Pancreas (tissue), 10 donors: ENCODE measurements at places on chromosomes 4 and X.

DNA sequence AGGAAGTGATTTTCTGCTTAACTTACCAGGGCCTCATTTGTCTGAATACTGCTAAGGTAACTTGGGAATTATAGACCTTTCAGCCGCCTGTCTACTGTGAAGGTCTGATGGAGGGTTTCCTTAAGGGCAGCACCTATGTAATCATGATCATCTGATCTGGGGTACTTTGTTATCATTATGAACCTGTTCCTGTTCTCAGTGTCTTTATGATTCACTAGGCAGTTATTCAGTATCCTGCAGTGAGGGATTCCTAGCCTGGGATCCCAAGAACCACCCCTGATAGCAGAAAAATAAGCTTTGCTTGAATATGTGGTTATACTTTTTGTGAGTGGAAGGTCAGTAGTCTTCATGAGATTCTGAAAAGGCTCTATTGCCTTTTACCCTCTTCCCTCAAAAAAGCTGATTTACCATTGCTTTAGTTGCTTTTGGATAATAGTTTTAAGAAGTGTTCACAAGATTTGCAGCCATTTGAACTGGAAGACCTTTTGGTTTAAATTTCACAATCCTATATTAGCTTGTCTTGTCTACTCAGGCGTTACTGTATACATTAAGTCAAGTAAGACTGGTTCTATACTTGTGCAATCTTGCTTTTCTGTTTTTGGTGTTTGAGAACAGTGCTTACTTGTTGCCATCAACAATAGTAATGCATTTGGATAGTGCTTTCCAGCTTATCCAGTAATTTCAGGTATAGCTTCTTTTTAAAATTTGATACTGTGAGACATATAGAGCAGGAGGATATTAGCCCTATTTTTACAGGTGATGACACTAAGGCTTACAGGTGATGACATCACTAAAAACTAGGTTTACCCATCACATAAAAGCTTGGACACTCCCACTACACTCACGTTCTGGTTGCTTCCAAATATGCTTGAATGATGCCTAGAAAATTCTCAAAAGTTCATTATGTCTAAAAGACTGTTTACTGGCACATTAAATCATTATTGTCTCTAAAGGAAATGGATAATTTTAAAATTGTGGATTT, 60.0 kb downstream of the FHIP1A start:
- H3K27me3 ChIP-seq: no peaks in the 10 kb centered on the region
- H3K4me3 ChIP-seq: no peak overlapping the region
- peaks cover 14% of the 10 kb centered on the region for H3K4me1 ChIP-seq
- H3K27ac ChIP-seq: no peak overlapping the region

DNA sequence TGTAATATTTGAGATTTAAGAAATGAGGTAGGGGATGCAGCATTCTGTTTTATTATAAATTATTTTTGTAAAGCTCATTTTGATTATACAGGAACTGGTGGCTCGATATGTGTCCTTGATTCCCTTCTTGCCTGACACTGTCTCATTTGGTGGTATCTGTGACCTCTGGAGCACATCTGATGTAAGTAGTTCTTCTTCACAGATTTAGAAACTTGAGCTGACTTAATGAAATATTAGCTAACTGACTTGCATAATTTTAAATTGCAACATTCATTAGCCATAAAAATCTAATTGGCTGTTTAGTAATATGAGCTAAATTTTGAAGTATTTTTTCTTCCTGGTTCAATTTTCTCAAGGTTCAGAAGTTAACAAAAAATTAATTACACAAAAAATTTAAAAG, 69.1 kb downstream of the FBXL5 start:
- H3K4me3 ChIP-seq: no peak overlapping the region
- no peaks in the 10 kb centered on the region for H3K36me3 ChIP-seq
- no peak overlapping the region for H3K27ac ChIP-seq
- H3K27me3 ChIP-seq: no peaks in the 10 kb centered on the region

- H3K4me1 ChIP-seq: no peaks in the 10 kb centered on the region
- no peak for DNase-seq
- H3K36me3 ChIP-seq: no peaks in the 10 kb centered on the region
- no peak overlapping the region for H3K4me3 ChIP-seq
- no peak overlapping the region for H3K27ac ChIP-seq
Measured at GRCh38 chr4:40337523-40337922, 2.4 kb downstream of the CHRNA9 start.

GRCh38 chr4:121057466-121057922, 14.8 kb downstream of the NDNF start:
- no peak for DNase-seq
- H3K27ac ChIP-seq: no peak overlapping the region
- H3K27me3 ChIP-seq: no peaks in the 10 kb centered on the region
- H3K4me1 ChIP-seq: no peaks in the 10 kb centered on the region
- H3K4me3 ChIP-seq: no peak overlapping the region
- H3K36me3 ChIP-seq: no peaks in the 10 kb centered on the region

DNA sequence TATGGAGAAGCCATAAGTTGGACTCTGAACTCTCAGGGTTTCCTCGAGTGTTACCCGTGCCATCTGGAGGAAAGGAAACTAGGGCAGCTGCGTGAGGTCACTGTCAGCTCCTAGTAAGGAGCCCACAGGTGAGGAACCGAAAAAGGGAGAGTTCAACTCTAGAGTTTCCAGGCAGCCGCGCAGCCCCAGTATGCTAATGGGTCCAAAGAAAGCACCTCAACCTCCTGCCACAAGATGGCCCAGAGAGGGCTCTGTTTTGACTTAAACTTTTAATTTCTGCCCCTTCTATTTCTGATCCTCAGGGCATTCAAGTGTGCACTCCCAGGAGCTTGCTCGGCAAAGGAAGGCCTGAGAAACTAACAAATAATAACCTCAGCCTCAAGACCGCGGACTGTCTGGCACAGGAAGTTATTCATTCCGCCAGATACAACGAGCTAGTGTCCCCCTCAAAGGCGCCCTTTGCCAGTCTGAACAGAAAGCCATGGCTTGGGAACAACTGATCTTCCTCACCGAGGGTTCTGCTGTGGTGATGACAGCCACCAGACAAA, 13.9 kb downstream of the SCARB2 start:
- no peak for DNase-seq
- H3K27me3 ChIP-seq: no peaks in the 10 kb centered on the region
- peak overlapping the region; percentile 58 for H3K27ac ChIP-seq
- H3K4me3 ChIP-seq: no peak overlapping the region

- no peak overlapping the region for H3K4me3 ChIP-seq
- H3K36me3 ChIP-seq: no peaks in the 10 kb centered on the region
- no peaks in the 10 kb centered on the region for H3K4me1 ChIP-seq
- H3K27me3 ChIP-seq: no peaks in the 10 kb centered on the region
Measured at GRCh38 chr4:144411700-144412099, 234.3 kb upstream of the HHIP start.

GRCh38 chr4:185664481-185664880, 129.2 kb upstream of the PDLIM3 start:
- H3K27me3 ChIP-seq: no peaks in the 10 kb centered on the region
- no peak overlapping the region for H3K27ac ChIP-seq
- H3K4me1 ChIP-seq: no peaks in the 10 kb centered on the region
- H3K36me3 ChIP-seq: peaks cover 59% of the 10 kb centered on the region
- no peak overlapping the region for H3K4me3 ChIP-seq
- DNase-seq: no peak

DNA sequence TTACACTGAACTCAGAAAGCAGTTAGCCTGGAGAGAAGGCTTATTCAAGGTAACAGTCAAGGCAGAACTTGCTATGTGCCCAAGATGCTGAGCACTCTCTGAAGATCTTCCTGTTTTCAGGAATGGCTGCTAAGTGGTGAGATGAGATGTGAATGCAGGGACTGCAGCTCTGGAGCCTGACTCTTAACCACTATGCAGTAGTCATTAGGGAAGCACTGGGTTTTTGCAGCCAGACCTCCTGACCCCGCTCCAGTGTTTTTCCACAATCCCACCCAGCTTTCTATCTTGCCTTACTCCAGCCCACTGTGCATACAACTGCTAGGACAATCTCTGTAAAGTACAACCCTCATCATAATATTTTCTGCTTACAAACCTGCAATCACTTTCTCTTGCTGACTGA, 95.2 kb upstream of the LNX1 start:
- no peak overlapping the region for H3K4me3 ChIP-seq
- no peaks in the 10 kb centered on the region for H3K4me1 ChIP-seq
- no peaks in the 10 kb centered on the region for H3K36me3 ChIP-seq
- no peaks in the 10 kb centered on the region for H3K27me3 ChIP-seq

DNA sequence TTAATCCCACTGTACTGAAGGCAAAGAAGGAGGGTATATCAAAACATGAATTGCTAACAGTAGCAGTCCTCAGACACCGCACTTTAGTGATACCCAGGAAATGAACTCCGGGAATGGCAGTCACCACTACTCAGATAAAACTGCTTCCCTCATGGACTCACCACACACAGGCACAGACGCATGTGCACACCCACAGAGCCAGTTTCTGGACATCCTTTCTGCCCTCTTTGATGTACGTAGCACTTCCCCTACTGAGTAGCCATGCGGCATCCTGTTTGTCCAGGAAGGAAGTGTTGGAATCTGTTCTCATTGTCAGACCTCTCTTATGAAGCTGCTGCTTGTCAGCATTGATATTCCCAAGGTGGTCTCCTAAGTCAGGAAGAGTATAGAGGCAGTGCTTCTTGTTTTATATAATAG, 95.7 kb downstream of the DCLK2 start:
- H3K4me1 ChIP-seq: no peaks in the 10 kb centered on the region
- no peaks in the 10 kb centered on the region for H3K27me3 ChIP-seq
- DNase-seq: no peak
- H3K36me3 ChIP-seq: no peaks in the 10 kb centered on the region
- H3K4me3 ChIP-seq: no peak overlapping the region
- H3K27ac ChIP-seq: no peak overlapping the region

- H3K27me3 ChIP-seq: no peaks in the 10 kb centered on the region
- H3K4me3 ChIP-seq: no peak overlapping the region
- no peak overlapping the region for H3K27ac ChIP-seq
- no peaks in the 10 kb centered on the region for H3K4me1 ChIP-seq
- DNase-seq: no peak
Measured at GRCh38 chrX:9337046-9337445, 127.8 kb upstream of the TBL1X start.

DNA sequence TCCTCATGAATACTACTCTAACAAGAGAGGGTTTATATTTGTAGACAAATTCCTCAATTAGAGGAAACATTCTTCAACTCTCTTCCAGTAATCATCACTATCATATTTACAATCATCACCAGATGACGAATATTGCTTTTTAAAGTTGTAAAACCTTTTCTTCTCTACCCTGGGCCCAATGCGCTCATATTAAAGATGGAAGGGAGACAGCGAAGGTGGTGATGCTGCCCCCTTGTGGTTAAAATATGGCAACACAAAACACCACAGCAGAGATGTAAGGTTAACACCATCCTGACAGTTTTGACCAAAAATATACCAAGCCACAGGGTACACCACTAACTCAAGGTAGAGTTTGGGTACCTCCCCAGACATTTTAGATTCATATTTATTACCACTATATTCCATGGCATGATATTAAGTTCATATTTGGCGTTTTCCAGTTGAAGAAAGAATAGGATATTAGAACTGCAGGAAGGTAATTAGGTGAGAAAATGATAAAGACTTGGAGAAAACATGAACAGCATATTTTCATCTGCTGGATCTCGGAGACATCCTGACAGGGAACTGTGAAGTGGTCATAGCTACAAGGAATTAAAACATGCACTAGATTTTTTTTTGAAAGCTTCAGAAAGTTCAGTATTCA, 72.8 kb downstream of the SLC9A7 start:
- DNase-seq: no peak
- no peaks in the 10 kb centered on the region for H3K4me1 ChIP-seq
- no peaks in the 10 kb centered on the region for H3K36me3 ChIP-seq
- H3K4me3 ChIP-seq: no peak overlapping the region
- no peaks in the 10 kb centered on the region for H3K27me3 ChIP-seq
- H3K27ac ChIP-seq: no peak overlapping the region

DNA sequence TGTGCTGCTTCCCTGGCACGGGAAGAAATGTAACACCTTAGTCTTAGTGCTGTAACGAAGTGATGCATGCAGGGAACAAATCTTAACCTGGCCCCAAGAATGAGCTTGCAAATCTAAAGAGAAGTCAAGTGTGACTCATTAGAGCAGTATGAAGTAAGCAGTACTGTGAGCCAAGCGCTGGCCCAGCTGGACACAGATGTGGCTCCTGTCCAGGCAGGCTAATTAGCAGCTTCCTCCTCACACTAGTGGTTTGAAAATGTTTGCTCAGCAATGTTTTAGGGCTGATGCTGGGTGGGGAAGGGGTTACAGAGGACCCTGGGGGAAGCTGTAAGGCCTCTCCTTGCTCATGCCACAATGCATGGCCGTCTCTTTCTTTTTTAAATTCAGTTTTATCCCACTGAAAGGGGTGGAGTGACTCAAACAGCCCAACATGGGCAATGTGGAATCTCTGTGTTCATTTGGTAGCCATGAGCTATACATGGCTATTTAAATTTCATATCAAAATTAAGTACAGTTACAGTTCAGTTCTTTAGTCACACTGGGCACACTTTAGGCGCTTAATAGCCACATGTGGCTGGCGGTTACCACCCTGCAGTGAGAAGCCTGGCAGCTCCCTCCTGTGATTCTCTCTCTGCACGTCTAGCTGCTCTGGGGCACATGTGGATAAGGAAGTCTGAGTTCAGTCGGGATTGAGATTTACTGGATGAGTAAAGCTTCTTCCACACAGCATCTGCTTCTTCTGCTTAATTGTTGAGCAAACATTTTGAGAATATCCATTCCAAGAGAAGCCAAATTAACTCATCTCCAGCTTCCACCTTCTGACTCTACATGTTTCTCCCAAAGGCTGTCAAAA, 48.8 kb downstream of the MAP7D2 start:
- no peaks in the 10 kb centered on the region for H3K36me3 ChIP-seq
- no peak overlapping the region for H3K27ac ChIP-seq
- peak; percentile 61 for DNase-seq
- no peaks in the 10 kb centered on the region for H3K27me3 ChIP-seq
- H3K4me1 ChIP-seq: no peaks in the 10 kb centered on the region

DNA sequence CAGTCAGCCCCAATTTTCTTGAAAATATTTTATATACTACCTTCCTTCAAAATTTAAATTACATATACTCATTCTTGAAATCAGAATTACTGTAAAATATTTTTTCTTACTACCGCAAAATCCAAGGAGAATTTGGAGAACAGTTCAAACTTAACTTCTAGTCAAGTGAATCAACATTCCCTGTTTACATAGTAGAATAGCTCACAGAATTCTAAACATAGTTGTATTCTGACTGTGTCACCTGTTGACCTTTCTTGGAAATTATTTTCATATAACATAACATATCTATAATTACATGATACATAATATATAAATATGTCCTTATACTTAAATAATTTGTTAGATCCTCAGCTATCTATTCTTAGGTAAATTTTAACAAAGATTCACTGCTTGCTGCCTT, 31.0 kb upstream of the FGF5 start:
- no peak overlapping the region for H3K27ac ChIP-seq
- H3K4me3 ChIP-seq: no peak overlapping the region
- no peaks in the 10 kb centered on the region for H3K4me1 ChIP-seq
- DNase-seq: no peak
- H3K27me3 ChIP-seq: peaks cover 13% of the 10 kb centered on the region
